Fibroblast of lung (primary cell): ENCODE measurements at places on chromosomes 5 and 9. TPM values are rescaled to one million over a fixed set of nuclear protein-coding genes. Genes with fewer than 3 reads are reported as not detected.

The ZDHHC11 gene
- 2.5 and 2.6 TPM in 2 replicates for total RNA-seq

GRCh38 chr9:98642661-98643312 is 65.9 kb downstream of the GABBR2 start:
- DNase-seq: no peak

DNA sequence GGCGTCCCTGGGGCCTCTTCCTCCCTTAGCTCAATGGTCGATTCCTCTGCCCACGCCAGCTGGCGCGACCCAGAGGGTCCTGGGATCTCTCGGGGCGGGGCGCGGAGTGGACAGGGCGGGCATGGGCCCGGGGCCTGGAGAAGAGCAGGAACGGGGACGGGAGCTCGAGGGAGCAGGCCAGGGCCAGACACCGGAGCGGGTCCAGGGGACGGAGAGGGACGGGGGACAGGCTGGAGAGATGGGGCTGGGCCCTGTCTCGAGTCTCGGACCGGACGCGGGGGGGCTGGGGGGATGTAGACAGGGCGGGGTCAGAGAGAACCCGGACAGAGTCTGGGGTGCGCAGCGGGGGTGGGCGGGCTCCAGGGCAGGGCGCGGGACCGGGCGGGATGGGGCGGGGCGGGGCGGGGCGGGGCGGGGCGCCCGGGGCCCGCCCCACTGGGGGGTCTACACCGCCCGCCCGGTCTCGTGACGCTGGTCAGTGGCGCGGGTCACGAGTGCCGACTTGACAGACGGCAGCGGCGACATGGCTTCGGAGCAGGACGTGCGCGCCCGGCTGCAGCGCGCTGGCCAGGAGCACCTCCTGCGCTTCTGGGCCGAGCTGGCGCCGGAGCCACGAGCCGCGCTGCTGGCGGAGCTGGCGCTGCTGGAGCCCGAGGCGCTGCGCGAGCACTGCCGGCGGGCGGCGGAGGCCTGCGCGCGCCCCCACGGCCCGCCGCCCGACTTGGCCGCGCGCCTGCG is at the start of gene UAP1L1:
Gene UAP1L1 (plus strand): TSS at position 508 of the 738 bp plus-strand sequence. CDS start 16 bp downstream, at position 524.
- DNase-seq: peak; percentile 60

DNA sequence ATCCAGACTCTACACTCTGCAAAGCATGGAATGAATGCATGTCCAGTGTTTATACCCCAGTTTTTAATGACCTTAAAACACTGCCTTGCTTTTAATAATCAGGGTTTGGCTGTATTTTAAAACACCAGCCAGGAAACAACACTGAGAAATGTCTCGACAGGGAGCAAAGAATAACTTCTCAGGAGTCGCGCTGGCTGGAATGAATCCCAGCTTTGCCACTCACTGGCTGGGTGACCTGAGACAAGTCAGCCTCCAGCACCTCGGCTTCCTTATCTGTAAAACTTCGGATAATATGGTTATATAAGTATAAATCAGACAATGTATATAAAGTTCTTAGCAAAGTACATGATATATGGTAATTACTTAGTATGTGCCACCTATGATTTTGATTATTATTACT is 505.0 kb downstream of the SPOCK1 start:
- no peak for DNase-seq

The SLC9A3 gene
- 0.50 and 0.51 TPM in 2 replicates for total RNA-seq

GRCh38 chr9:88782931-88783710 is 208.1 kb upstream of the S1PR3 start:
- peak; percentile 75 for DNase-seq

The GFPT2 gene
- 19.3 and 26.7 TPM in 2 replicates for total RNA-seq

DNA sequence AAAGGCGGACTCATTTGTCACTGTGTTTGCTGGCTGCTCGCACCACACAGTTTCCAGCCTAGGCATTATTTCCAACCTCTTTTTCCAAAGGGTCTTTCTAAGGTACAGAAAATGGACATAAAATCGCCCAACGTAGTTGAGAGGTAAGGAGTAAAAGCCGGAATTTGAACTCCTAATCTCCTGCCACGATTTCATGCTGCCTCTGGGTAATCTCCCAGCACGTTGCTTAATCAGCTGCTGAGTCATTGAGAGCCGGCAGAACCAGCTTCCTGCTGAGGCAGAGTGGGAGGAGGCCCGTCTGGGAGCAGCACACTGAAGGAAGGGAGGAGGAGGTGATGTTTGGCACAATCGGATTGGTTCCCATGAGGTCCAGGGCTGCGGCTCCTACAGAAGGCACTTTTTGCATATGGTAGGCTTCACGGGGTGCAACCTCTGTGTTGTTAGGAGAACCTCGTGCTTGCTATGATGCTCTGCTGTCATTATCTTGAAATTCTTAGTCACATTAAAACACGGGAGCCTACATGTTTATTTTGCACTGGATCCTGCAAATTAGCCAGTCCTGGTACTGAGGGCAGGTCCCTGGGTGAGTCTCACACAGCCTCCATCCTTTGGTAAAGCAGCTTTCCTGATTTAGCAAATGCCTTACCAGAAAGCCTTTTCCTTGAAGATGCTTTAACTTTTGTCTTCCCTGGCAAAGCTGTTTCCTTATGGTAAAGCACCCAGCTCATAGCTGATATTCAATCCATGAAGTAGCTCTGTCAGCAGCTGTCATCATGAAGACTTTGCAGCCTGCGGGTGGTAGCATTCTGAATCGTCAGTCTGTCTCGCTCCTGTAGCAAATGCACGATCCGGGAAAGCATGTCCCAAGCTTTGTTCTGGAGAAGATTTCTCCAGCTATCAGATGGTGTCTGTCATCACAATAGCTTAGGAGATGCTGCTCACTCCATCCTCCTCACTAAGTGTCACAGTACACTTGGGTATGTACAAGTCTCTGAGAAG is 191.6 kb upstream of the MSX2 start:
- peak; percentile 97 for DNase-seq

The PANK3 gene
- total RNA-seq: 38.8 and 41.5 TPM in 2 replicates

The PDE6A gene
- under 0.01 TPM in 2 replicates for total RNA-seq

The C9orf152 gene
- total RNA-seq: under 0.01 TPM in 1 of 2 replicates, not detected in the other

DNA sequence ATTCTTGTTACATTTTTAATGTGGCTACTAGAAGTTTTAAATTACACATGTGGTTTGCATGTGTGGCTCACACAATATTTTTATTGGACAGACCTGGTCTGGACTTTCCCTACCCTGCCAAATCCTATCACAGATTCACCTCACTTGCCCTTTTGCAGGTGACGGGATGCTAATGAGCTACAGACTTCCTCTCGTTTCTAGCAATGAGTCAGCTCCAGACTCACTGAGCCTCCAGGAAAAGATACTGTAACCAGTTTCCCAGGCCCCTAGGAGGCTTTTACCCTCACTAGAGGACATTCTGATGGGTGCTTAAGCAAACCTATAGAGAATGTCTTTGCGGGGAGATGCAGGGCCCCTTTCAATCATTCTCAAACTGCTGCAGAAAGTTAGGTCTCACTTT is 135.4 kb downstream of the WDR41 start:
- peak; percentile 68 for DNase-seq

GRCh38 chr9:71908825-71909224 is 2.2 kb downstream of the ABHD17B start:
- DNase-seq: no peak

GRCh38 chr5:169094586-169095409 is 206.1 kb downstream of the SLIT3 start:
- DNase-seq: no peak

The SLC6A18 gene
- not detected in 2 replicates for total RNA-seq

DNA sequence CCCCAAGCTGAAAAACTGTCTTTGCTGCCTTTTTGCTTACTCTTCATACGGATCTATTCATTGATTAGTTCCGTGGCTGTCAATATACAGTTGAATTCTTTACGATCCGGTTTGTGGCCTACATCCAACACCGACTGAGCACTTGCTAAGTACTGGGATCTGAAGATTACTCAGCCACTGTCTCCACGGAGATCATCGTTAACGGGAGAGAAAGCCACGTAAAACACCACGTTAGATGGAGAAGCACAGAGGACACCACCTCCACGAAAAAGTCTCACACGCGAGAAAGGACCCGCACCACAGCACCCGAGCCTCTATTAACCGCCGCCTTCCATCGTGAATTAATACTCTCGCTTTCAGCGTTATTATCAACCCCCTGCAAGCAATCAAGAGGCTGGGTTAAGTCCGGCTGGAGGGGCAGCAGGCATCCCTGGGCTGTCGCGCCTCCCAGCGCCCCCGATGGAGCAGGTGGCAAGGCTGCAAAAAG is 650 bp downstream of the ELP1 start:
- peak; percentile 12 for DNase-seq

DNA sequence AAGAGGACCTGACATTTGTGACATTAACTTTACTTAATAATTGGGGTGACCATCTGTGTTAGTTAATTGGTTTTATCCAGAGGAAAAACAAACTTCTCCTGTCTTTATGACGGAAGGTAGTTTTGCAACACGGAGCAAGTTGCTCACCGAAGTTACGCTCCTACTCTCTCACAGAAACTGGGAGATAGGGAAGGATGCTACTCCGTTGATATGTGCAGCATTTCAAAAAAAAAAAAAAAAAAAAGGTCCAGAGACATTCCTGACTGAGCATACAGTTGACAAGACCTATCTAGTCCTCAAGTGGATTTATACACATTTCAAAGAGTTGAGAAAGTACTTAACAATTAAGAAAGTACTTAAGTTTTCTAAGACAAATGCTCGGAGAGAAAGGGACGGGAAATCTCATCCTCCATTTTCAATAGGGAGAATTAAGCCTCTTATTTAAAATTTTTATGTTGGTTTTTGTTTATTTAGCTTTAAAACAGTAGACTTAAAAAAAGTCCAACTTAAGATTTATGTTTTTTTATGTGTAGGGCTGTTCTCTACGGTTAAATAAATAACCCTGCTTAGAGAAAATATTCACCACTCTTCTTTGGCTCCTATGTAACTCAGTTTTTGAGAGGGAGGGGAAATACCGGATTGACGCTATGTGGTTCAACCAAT is 455 bp upstream of the FER start:
- no peak for DNase-seq

DNA sequence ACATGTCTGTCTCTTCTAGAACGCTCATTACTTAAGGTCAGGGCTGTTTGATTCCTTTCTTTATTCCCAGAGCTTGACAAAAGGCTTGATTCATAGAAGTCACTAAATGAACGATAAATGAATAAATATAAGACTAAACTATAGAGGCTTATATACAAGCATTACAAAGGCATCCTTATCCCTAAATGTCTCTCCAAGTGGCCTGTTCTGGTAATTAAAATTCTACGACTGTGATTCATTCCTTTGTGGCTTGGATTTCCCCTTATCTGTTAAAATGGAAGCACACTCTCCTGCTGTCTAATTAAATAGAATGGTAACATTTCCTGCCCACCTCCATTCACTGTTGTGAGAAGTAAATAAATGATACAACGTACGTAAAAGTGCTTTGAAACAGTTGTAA is 49.5 kb downstream of the C7 start:
- peak; percentile 13 for DNase-seq

The LRRC19 gene
- not detected in 2 replicates for total RNA-seq

GRCh38 chr5:135154961-135155360 is 120.9 kb upstream of the PITX1 start:
- no peak for DNase-seq

The DHX29 gene
- total RNA-seq: 36.0 and 38.5 TPM in 2 replicates

DNA sequence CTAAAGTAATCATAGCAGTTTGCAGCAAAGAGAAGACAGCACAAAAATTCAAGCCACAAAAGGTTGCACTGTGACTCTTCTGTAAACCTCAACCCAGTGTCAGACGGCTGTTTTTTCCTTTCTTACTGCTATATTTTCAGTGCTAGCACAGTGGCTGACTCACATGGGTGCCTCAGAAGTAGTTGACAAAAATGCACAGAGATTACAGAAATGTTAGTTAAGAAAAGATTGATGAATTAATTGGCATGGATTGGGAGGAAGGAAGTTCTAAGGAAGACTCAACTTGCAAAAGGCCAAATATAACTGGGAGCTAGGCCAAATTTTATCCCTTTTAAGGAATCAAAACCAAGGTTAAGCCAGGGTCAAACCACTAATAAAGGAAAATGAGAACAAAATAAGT is 43.7 kb upstream of the ITGA1 start:
- DNase-seq: peak; percentile 79

DNA sequence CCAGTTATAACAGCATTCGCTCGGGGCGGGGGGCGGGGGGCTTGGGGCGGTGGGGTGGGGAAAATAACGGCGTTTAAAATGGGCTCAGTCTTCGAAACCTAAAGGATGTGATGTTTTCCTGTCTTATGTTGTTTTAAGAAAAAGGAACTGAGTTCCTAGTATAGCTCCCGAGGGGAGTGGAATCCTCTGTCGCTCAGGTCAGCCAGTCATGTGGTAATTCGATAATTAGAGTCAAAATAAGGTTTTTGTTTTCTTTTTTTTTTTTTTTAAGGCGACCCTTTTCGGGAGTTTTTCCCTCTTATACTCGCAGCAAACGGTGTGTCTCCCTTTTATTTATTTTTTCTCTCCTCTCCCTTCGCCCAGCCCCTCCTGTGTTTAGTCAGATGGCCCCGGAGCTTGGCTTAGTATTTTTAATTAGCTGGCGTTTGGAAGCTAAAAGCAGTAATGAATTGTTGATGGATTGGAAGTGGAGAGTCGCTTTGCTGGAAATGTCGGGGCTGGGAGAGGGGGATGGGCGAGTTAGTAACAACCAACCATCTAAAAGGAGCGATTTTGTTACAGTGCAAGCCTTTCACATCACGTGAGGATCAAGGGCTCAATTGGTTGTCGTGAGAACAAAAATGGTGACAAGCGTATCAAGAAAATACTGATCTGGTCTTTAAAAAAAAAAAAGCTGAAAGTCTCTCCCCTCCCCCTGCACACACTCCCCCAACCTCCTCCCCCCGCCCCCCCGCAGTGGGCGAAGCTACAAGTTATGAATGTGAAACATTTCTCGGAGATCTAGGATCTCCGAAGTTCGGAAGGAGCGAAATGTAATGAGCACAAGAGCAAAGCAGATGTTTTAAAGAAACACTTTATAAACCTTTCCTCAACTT is 714 bp upstream of the ZNF608 start:
- peak; percentile 99 for DNase-seq

The ITK gene
- total RNA-seq: 0.17 TPM in 1 of 2 replicates, not detected in the other

GRCh38 chr5:117093653-117094052 is 519.0 kb upstream of the SEMA6A start:
- DNase-seq: no peak

The PCDHB9 gene
- 0.26 and 0.99 TPM in 2 replicates for total RNA-seq

GRCh38 chr9:95447660-95448420 is 68.9 kb downstream of the PTCH1 start:
- DNase-seq: no peak

DNA sequence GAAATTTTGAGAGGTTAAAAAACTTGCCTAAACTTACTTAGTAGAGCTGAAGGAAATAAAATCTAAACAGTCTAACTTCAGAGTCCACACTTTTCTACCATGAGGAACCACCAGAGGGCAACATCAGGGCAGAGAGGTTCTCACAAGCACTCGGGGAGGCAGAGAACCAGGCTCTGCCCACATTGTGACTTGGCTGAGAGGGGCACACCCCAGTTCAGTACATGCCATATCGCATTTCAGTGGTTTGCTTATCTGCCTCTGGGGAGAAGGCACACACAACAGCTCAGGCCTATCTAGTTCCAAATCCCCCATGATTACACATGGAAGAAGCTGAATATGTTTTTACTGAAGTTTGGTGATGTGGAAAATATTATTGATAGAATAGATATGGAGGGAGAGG is 49.2 kb downstream of the EQTN start:
- DNase-seq: peak; percentile 68

The PCDHGA11 gene
- 5.9 and 8.6 TPM in 2 replicates for total RNA-seq
